Activated T-helper 1 cell treated with anti-CD3 and anti-CD28 coated beads, Interleukin-2, amount 50 U/mL, for 16 hours (primary cell): ENCODE measurements at places on chromosomes 3 and 15.

- DNase-seq, result no peak
Observed at GRCh38 chr3:16844222-16844621, 40.5 kb upstream of the PLCL2 start.

DNA sequence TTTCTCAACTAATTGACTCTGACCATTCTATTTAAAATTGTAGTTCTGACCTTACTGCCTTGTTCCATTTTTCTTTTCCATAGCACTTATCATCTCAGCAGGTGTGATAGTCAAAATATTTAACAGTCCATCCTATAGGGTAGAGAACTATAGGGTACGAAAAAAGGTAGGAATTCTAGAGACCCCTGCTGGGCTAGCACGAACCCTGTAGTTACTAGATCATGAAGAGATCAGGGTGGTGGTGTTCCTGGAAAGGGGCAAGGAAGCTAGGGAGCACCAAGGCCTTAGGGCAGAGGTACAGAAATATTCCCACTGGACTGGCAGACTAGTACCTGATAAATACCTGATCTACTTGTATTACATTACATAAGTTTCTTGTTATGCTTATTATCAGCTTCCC lies 31.9 kb upstream of the XIRP1 start:
- DNase-seq, result no peak

DNA sequence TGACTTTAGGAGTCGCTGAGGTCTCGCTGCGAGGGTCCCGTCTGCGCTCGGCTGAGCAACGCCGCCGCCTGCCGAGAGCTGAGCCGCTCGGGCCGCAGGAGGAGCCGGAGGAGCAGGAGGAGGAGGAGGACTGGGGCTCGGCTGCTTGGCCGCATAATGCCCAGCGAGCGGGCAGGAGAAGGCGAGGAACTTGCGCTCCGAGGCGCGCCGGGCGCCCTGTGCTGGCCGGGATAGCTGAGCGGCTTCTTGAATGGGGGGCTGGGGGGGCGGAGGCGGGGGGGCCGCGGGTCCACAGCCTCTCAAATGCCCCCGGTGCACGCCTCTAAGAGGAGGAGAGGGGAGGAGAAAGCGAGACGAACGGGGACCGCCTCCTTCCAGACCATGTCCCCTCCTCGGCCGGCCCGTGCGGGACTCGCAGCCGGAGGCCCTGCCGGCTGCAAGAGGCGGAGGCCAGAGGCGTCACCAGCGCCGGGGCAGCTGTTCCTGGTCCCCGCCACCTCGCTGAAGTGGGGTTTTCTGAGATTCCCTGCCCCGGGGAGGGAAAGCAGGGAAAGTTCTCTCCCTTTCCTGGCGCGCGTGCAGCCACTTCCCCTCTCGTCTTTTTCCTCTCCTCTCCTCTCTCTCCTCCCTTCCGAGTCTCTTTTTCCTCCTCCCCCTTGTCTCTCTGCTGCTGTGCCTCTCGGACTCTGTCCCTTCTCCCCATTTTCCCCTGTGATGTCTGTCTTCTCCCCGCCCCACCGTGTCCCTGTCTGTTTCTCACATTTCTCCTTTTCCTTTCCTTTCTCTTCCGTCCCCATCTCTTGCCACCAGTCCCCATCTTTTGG lies at the start of gene ADAMTS9:
Gene ADAMTS9, minus strand, starts transcription at position 220 of the 824 bp plus-strand sequence. CDS start 343 bp downstream, outside the sequence.
- DNase-seq, result no peak

DNA sequence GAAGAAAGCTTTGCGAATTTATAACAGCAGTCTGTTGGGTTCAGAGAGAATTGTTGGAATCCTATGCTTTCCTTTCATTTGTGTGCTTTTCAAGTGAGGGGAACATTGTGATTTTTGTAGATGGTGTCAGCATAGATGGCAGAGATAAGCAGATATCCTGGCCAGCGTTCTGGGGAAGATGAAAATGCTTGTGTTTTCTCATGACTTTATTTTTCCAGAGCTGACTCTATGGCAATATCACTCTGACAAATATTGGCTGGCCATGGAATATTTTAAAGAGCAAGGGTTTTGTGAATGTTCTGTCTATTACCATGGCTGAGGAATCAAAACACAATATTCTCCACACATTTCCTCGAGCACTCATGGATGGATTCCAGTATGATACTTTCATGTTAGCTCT lies 108.8 kb downstream of the MITF start:
- no peak for DNase-seq

DNA sequence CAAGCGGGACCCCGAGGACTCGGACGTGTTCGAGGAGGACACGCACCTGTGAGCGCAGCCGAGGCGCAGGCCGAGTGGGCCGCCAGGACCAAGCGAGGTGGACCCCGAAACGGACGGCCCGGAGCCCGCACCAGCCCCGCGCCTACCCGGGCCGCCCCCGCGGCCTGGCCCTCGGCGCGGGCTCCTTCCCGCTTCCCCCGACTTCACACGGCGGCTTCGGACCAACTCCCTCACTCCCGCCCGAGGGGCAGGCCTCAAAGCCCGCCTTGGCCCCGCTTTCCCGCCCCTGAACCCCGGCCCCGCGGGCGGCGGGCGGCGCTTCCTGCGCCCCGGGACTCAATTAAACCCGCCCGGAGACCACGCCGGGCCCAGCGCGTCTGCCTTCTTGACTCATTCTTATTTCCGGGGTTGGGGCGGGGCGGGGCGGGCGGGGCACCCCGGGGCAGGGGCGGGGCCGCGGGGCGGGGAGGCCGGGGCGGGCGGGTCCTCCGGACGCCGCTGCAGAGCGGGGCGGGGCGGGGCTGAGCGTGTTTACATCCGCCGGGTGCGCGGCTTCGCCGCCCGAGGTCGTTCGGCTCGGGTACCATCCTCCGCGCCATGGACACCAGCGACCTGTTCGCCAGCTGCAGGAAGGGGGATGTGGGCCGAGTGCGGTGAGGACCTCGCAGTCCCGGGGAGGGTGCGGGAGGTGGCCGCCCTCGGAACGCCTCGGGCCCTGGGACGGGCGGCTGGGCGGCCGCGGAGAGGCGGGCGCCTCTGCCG lies at the start of gene ABTB1:
Gene ABTB1, plus strand, starts transcription at position 524 of the 762 bp plus-strand sequence. Its CDS starts 74 bp downstream, at position 598.
- peak; percentile 80 for DNase-seq

DNA sequence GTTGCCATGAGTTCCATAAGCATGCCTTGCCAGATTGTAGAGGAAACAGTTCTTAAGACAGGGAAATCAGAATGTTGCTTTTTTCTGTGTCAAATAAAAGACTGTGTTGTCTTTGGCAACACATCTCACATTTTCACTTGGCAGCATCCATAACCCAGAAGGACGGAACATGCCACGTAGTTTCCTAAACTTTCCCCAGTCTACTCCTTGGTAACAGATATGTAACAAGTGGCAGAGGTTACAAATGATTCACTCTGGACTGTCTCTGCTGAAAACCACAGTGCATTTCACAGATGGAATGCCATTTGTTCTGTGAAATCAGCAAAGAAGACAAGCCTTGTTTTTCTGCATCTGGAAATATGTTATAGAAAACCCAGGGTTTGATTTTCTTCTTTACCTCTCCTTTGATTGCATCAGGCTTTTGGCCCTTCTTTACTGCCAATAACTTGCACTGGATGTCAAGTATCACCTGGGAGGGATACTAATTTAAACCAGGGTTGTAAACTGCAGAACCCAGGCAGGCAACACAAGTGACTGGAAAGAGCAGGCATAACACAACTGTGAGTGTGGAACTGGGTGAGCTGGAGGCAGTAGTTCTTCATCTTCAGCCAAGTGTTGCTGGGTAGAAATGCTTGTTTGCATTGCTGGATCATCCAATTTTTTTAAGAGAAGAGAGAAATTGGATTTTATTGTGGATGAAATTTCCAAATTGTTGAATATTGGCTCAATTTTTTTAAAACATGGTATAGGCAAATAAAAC lies 124.4 kb upstream of the FOXB1 start:
- no peak for DNase-seq

- DNase-seq, result no peak
Observed at GRCh38 chr3:104032283-104032682, 1334.4 kb upstream of the ALCAM start.

- no peak for DNase-seq
Observed at GRCh38 chr3:109545746-109546145, 208.4 kb upstream of the DPPA4 start.

DNA sequence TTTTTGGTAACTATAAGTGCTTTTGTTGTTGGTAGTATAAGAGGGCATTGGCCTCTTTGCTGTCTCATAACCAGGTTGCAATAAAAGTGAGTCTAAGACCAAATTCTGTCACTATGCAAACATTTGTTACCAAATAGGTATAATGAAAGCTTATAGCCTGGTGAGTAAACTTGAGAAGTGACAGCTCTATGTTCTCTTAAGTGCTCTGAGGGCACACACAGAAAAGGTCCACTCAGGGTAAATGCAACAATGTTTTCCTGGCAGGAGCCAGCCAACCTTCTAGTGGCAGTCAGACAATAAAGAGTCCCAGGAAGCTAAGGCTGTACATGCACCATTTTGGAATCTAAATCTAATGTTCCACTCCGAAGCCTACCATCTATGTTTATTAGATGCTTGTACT lies 262.1 kb upstream of the TGFBR2 start:
- DNase-seq, result no peak

DNA sequence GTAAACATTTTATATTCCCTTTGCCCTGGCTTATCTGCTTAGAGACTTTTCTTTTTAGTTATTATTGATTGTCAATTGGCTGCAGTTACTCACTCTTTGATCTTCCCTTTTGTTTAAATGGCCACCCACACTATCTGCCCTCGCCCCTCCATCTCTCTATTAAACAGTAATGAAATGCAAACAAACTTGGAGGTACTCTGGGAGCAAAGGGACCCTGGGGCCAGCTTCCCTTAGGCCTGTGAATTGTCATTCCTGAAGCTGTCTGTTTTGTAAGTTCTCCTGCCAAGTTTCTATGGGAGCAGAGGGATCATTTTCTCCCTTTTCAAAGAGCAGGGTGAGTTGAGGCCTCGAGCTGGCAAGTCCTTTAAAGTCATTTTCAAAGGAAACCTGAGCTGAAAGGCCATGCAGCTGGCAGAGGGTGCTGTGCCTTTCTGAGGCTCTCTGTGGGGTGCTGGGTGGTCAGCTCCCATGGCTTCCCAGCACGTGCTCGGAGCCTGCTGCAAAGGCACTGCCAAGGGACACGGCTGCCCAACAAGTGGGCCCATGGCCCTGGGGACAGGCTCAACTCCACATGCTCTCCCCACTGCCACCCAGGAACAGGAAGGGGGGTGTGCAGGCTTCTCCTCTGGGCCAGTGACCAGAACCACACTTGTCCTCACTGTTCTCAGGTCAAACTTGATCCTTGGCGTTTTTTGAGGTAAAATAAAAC lies 17.4 kb upstream of the RTP2 start:
- no peak for DNase-seq

GRCh38 chr3:35708394-35709271 lies 69.3 kb downstream of the ARPP21 start:
- DNase-seq, result no peak

DNA sequence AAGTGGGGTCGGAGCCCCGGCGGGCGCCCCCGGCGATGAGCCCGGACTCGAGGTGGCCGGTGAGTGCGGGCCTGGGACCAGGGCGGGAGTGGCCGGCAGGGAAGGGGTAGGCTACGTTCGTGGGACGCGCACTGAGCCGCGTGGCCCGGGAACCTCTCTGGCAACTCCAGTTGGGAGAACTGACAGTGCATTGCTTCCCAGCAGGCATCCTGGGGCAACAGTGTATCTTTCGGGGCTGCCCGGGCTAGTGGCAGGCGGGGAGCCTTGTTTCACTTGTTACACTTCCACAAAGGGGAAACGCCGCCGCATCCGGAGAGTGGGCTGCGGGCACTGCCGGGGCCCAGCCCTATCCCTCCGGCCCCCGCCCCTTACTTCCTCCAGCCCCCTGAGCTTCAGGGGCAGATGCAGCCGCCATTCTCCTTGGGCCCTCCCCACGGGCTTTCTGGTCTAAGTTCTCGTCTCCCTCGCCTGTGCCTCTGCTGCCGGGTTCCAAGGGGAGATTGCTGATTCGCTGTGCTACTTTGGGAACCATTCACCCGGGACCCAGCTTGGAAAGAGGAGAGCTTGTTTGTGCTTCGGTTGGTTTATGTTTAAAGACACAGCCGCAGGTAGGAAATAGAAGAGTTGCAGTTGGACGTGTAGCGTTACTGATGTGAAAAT lies 675 bp downstream of the BRPF1 start:
- no peak for DNase-seq

- DNase-seq, result no peak
Observed at GRCh38 chr15:42345504-42345903, 13.8 kb upstream of the CAPN3 start.

- DNase-seq, result no peak
Observed at GRCh38 chr3:122391681-122392446, 7.9 kb downstream of the FAM162A start.

DNA sequence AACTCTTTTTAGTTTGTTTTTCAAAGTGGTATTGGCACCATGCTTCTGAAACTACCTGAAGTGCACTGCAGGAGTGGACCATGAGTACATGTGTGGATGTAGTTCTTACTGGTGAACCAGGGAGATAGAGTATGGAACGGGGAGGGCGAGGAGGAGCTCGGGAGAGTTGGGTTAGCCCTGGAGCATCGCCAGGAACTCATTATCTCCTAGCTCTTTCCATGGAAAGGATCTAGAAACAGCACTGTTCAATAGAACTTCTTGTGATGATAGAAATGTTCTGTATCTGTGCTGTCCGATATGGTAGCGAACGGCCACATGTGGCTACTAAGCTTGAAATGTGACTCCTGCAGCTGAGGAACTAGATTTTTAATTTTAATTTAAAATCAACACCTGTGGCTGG lies 47.3 kb downstream of the VGLL4 start:
- DNase-seq, result no peak
